ENCODE measurements at places on chromosomes 2 and 18.

GRCh38 chr2:80002568-80003157 lies 301.9 kb downstream of the LRRTM1 start:
- DNase-seq, result no peak

- DNase-seq, result no peak
Measured at GRCh38 chr2:112310906-112311305, 35.5 kb downstream of the ZC3H6 start.

GRCh38 chr2:199910338-199911051 lies 598 bp upstream of the C2orf69 start:
- no peak for DNase-seq

DNA sequence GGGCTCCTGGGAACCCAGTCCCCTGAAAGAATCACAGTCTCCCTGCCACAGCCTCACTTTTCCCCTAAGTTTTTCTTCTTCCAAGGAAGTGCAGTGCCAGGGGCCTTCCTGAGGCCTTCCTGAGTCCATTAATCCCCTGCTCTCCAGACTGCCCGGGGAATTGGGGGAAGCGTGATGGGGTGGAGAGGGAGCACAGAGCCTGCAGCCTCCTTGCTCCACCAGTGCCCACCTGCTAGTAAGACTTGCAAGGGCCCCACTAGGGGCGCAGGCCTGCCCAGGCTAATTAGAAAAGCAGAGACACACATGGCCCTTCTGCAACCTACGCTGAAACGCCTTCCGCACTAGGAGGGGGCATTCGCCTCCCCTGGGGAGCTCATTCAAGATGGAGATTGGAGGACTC lies 110.6 kb downstream of the MRO start:
- DNase-seq, result no peak

- DNase-seq, result no peak
Measured at GRCh38 chr2:144438801-144439631, 80.9 kb downstream of the ZEB2 start.

DNA sequence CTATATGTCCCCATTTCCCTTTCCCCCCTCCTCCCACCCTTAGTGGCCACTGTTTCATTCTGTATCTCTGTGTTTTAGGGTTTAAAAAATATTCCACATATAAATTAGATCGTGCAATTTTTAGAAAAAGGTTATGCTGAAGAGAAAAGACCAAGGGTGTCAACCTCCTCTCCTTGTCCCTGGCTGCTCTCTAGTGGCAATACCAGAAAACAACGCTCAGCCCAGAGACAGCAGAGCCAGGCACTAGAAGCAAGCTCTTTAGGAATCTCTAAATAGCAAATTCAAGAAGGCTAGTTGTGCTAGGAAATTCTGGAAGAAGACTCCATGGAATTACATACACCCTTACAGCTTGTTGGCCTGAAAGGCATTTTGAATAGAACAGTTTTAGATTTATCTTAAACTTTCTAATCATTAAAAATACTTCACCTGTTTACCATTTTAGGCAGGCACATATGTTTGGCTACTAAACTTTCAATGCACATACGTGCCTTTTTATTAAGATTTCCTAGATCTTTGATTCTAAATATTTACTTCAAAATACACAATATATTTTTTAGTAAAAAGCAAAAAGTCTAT lies 35.1 kb upstream of the RASGRP3 start:
- DNase-seq, result no peak

DNA sequence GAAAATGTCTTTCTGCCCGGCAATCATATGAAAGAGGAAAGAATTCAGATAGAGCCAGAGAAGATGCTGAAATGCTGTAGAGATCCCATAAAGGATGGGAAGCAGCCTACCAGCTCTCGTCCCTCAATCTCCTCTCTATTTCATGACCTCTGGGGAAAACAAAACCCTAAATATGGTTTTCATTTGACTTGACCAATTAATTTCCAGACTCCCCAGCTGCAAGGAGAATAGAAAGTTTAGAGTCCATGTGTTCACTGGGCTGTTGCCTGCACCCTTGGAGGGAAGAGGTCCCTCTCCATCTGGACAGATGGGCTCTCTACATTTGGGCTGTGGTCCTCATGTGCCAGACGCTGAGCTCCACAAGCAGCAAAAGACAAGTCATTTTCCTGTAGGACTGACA lies 40.6 kb downstream of the CAPN13 start:
- no peak for DNase-seq

GRCh38 chr2:196309691-196310090 lies 138.3 kb upstream of the STK17B start:
- no peak for DNase-seq

DNA sequence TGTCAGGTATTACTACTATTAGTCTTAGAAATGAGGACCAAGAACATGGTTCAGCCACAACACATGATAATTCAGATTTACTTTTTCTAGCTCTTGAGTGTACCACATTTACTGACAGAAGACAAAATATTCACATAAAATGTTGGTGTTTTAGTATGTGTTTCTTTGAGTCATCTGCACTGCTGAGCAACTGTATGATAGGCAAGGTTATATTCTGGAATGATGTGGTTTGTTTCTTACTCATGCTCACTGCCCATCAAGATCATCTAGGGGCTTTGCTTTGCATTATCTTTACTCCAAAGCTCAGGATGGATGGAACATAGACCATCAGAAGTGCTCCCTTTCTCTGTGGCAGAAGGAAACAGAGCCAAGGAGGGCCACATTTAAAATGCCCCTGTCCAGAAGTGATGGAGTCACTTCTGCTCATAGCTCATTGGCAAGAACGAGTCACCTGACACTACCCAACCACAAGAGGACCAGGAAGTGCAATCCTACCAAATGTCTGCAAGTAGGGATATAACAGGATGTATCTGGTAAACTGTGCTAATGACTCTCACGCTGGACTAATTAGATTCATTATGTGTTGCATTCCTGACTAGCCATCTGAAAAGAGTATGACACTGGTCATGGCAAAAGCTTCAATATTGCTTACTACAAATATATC lies 81.5 kb downstream of the DIS3L2 start:
- no peak for DNase-seq

- no peak for DNase-seq
Measured at GRCh38 chr2:55801436-55801835, 107.8 kb upstream of the PNPT1 start.

- DNase-seq, result no peak
Measured at GRCh38 chr2:236841389-236841788, 244.3 kb upstream of the COPS8 start.

GRCh38 chr2:19336781-19337180 lies 21.6 kb downstream of the OSR1 start:
- DNase-seq, result no peak

GRCh38 chr2:103161456-103162289 lies 399.8 kb downstream of the TMEM182 start:
- DNase-seq, result no peak

DNA sequence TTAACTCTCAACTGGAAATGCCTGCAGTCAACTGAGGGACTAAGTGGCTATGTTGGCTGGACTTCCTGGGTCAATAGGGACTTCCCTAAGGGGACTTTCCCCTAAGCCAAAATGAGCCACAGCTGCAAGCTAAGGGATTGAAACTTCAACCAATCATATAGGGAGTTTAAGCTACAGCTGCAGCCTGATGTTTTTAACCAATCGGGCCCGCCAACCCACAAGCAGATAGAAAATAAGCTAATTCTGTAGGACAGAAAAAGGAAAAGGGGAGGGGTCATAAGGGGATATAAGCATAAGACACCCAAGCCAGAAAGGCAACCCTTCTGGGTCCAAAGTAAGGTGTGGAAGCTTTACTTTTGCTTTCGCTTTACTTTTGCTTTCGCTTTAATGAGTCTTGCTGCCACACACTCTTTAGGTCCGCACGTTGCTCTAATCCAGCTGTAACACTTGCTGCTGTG lies 927.5 kb downstream of the ERBB4 start:
- no peak for DNase-seq

DNA sequence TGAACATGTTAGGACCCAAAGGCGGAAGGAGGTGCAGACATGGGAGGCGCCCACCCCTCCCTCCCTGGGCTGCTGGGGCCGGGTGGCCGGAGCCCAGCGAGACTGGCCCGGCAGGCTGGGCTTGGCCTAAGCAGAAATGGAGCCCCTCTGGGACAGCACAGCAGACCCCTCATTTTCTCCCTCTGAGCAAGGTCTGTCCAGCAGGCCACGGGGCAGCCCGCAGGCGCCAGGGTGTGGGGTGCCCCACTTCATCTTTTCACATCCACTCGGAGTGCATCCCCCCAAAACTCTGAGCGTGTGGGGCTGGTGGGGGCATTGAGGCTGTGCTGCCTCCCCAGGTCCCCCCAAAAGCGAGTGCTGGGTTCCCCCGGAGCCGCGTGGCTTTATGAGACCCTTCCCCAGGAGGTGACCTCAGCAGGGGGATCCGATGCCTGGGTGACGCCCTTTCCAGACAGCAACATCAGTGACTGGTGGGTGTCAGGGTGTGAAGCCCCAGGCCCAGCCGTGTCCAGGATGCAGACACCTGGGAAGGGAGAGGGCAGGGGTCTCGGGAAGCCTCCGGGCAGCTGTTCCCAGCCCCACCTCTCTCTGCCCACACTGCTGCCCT lies 36.7 kb upstream of the GPC1 start:
- DNase-seq, result no peak

DNA sequence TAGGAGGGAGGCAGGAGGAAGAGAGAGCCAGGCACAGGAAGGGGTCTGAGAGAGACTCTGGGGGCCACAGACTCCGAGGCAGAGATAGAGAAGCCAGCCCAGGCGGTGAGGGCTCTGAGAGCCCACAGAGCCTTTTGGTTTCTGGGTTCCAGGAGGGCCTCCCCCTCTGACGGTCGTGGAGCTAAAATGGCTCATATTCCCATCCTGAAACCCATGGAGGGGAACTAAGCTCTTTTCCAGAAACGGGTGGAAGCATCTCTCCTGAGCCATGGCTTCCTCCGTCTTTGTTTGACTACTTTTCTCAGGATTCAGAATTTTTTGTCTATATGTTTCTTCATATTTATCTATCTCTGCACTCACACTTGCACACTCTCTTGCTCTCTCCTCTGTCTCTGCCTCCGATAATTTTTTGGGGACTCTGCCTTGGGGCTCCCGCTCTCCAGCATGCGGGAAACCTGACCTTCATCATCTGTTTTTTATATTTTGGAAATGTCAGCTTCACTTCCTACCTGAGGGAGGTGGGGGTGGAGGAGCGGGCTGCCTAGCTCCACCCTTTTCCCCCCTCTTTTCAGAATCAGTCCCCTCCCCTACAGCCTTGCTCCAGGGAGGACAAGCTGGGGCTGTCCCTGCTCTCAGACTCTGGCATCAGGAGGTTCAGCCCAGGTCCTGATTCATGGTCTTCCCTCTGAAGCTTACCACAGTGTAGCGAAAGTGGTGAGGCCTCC lies 5.0 kb upstream of the PKDCC start:
- DNase-seq, result no peak

DNA sequence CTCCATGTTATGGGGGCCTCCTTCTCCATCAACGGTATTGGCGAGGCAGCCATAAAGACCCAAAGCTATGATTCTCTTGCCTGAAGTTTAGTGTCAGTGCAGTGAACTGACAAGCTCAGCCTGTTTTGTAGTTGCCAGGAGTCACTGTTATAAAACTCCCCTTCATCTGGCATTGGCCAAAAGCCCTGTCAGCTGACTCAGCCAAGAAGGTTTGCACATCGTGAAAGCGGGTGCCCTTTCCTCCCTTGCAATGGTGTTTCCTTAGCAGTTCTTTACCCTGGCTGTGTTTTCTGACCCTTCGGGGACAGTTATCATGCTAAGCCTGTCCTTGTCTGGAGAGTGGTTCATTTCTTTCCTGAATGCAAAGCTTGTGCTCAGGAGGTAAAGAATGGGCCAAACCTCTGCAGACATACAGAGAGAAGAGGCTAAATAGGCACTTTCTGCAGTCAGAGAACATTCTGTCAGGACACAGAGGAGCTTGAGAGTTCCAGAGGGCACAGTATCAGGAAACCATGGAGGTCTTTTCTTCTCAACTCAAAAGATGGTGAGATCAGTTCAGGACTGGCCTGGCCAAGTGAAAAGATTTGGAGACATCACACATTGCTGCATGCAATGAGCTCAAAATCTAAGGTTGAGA lies 414.2 kb downstream of the ZNF521 start:
- DNase-seq, result no peak

DNA sequence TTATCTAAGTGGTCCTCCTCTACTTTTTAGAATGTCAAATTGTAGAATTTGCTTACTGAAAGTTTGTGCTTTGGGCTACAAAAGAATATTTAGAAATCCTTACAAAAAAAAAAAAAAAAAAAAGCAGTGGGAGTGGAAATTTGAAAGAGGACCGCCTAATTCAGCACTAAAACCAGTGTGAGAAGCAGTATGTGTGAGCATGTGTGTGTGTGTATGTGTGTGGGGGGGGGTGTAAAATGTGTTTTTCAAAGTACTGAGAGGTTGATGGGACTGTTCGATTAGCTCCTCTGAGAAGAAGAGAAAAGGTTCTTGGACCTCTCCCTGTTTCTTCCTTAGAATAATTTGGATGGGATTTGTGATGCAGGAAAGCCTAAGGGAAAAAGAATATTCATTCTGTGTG lies at the start of gene VIT:
TSS of gene VIT (plus strand) at position 175 of the 400 bp plus-strand sequence. CDS start 19,664 bp downstream, outside the sequence.
- no peak for DNase-seq

DNA sequence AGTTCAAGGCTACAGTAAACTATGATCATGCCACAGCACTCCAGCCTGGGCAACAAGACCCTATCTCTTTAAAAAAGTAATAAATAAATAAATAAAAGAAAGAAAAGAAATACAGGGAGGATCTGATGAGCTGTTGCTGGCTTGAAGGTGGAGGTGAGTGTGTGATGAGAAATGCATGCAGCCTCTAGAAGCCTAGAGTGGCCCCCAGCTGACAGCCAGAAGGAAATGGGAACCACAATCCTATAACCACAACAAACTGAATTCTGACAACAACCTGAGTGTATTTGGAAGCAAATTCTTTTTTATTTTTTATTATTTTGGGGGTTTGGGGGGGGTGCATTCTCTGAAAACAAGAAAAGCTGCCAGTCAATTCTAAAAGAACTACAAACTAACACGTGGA lies 14.6 kb downstream of the NOL10 start:
- no peak for DNase-seq

DNA sequence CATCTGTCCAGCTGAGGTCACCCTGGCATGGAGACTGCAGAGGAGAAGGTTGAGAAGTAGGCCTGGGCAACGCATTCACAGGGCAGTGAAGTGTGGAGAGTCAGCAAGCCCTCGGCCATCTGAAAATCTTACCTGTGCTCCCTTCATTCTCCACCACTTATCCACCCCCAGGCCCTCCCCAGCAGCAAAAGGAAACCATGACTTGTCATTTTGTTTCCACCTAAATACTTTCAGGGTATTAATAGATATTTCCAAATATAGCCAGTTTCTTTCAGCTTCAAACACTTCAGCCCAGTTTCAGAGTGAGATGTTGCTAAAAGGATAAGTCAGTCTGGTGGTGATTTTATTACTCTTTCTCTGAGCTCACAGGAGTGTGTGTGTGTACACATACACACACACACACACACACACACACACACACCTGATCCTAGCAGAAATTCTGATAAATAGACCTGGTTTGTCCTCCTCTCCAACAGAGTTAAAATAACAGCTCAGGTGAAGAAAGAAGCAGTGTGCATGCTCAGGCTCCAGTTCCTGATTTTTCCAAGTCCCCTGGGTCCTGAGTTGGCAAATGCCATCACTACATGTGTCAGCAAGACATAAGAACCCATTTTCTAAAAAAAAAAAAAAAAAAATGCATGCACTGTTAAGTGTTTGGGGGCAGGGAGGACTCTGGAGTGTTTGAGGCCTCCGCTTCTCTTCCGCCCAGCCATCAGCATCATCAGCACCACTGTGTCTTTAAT lies 82.8 kb downstream of the LOXHD1 start:
- no peak for DNase-seq

All from GOT3 (cell line).